ENCODE measurements at places on chromosomes 3 and 15.

DNA sequence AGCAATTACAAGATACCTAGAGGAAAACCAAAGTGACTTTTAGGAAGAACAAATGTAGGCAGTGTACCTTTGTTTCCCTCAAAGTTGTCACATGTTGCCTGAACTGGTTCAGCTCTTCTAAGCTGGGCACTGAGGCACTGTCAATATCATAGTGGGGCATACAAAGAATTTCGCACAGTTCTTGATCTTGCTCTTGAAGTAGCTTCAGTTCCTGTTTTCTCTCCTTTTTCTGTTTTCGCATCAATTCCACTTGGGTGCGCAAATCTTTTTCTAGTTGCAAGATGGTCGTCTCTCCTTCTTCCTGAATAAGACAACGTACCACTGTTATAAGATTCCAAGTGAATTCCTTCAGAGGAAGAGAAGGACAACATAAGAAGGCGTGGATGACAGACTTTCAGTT is 12.7 kb downstream of the PRC1 start:
- no peak for DNase-seq

DNA sequence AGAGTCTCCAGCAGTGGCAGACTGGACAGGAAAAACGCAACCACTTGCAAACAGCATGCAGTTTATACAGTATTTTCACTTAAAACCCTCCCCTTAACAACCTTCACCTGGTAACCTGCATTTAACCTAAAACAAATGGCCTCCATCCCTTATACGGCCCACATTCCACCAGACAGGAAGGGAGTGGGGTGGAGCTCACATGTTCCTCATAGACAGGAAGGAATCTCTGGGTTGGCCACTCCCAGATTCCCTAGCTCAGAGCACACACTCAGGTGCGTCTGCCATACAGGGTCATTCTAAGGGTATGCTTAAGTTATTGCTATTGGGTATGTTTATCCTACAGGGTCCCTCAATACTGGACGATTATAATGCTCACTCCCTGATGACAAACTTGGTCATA is 16.8 kb upstream of the ABHD2 start:
- no peak for DNase-seq

DNA sequence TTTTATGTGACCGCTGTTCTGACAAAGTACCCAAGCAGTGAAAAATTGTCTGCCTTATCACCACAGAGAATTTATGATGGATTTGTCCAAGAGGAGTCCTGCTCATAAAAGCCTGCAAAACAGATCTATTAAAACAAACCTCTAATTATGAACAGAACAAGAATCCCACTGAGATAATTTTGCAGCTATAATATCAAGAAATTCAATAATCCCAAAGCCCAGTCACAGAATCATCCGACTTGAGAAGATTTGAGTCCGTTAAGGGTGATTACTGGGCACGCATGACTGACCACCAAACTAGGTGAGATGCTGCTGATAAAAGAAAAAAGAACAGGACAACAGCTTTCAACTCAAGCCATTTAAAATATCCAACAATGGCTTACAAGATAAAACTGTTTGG is 231.0 kb upstream of the WNT5A start:
- no peak for DNase-seq

- DNase-seq, result no peak
Observed at GRCh38 chr3:44962621-44963393, 13.2 kb downstream of the ZDHHC3 start.

GRCh38 chr3:39177708-39178332 is 14.6 kb downstream of the XIRP1 start:
- peak; percentile 94 for DNase-seq

DNA sequence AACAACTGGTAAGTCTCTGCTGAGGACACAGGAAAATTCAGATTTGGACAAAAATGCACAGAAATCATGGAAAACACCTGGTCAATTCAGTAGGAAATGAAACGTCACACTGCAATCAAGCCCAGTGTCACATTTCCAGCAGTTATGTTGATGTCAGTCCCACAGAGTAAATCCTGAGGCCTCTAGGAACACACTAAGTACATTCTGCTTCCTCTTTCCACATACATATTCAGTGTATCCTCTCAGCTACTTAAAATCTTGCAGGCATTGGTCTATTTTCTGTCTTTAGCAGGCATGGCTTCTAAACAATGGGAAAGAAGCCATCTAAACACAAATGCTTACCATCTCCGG is 207.8 kb downstream of the PLCL2 start:
- DNase-seq, result no peak

- DNase-seq, result no peak
Observed at GRCh38 chr15:46151786-46152185, 517.0 kb downstream of the SQOR start.

- DNase-seq, result no peak
Observed at GRCh38 chr3:197253238-197253947, 45.0 kb downstream of the DLG1 start.

DNA sequence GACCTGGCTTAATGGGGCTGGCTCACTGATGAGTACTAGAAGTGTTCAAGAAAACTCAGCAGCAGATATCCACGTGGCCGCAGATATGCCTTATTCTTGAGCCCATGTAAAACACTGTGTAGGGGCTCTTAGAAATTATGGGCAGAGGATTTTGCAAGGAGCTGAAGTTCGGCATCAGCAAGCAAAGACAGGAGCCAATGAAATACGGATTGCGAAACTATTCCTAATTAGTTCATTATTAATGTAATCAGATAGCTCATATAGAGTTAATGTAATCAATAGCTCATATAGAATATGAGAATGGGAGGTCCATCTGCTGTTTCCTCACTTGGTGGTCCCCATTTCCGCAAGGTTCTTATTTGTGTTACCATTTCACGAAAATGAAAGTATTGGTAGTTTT is 9.0 kb upstream of the GSK3B start:
- DNase-seq, result no peak

DNA sequence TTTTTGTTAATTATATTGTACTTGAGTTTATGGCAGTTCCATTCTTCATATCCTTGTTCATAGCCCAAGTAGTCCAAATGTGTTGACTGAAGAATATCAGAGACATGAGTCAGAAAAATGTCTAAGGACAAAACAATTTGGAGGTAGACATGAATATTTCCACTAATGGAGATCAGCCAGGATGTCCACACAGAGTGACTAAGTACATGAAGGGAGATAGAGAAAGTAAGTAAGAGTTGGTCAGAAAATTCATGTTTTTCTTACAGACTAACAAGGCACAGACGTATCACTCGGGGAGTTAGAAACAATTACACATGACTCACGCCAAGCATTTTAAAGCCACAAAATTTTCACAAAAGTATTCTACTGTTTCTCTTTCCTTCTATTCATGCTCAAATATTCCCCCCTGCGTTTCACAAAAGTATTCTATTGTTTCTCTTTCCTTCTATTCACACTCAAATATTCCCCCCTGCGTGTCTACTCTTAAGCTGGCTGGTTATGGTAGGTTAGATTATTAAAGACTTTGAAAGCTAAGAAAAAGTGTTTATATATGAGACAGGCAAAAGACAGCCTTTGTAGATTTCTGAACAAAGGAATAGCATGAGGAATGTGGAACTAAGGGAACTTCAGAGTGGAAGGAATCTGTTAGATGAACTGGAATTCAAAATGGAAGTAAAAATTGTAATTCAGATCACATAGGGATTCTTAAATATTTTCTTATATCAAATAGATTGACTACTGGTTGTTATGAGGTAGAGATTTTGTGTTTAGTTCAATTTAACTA is 648.7 kb upstream of the CCDC54 start:
- DNase-seq, result peak; percentile 73

DNA sequence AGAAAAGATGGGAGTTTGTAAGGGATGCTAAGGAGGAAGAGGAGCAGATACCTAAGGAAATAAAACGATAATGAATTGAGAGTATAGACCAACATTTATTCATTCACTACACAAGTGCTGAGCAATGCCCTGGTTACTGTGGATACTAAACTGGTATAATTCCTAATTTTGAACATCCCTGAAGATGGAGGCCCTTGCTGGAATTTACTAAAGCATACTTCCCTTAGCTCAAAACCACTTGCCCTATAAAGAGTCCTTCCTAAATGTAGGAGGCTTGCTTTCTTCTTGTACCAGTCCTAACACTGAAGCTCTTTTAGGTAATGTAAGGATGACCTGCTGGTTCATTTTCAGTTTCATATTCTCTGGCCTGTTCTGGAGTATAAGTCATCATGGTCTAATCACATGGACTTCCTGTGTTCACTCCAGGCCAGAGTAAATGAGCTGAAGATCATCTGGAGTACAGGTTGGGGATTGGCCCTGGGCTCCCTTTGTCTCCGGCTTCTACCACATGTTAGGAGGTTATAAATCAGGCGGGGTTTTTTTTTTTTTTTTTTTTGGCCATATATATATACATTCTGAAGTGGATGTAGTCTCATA is 40.1 kb upstream of the MTMR10 start:
- DNase-seq, result no peak

DNA sequence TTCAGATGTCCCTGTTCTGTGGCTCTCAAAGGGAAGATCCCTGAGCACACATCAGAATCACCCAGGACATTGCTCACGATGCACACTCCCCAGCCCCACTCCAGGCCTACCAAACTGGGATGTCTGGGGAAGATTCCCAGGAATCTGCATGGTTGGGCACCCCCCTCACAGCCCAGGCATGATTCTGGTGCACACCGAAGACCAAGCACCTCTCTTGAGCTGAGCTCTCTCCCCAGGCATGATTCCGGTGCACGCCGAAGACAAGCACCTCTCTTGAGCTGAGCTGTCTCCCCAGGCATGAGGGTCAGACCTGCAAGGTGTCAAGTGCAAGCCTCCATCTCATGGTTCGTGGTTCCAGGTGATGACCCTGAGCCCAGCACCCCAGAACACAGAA is 112.2 kb upstream of the MEF2A start:
- DNase-seq, result no peak

- no peak for DNase-seq
Observed at GRCh38 chr3:169344465-169344864, 319.0 kb downstream of the MECOM start.

DNA sequence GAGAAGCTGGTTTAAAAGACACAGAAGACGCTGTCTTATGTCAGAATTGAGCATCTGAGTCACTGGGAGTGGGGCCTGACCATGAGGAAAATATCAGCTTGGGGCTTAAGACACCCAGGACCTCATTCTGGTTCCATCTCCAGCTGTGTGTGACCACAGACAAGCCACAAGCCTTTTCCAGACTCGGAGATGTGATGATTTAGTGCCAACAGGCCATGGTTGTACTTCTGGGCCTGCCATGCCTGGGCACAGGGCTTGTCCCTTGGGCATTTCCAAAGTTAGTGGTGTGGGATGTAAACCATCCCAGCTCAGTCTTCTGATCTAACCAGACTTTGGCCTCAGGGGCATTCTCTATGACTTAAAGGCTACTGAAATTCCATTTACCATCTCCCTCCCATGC is 269.8 kb downstream of the RYR3 start:
- no peak for DNase-seq

GRCh38 chr3:149274220-149274619 is 52.6 kb upstream of the CP start:
- no peak for DNase-seq

DNA sequence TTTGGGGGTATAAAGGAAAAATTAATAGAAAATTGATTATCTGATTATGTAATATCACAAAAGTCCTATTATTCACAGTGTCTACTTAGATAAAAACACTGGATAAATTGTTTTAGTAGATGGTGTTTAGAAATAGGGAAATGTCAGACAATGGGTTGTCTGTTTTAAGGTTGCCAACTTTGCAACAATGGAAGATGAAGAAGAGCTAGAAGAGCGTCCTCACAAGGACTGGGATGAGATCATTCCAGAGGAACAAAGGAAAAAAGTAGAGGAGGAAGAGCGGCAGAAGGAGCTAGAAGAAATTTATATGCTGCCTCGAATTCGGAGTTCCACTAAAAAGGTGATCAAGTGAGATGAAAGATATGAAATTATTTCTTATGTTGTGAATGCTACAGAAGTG is 84.0 kb downstream of the CHD2 start:
- DNase-seq, result no peak

DNA sequence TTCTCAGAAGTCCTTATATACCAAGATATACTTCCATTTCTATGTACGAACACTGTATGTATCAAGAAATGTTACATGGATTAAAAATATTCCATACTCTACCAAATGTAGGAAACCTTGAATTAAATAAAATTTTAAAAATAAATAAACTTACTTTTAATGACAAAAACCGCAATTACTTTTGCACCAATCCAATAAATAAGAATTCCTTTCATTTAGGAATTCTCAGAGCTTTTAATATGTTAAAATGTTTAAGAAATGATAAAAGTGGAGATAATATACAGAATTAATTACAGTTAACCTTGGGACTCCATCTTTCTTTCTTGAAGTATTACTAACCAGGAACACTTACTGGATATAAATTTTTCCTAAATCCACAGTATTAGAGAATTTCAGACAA is 272.7 kb downstream of the CNTN6 start:
- no peak for DNase-seq

- DNase-seq, result no peak
Observed at GRCh38 chr15:95146481-95146880, 915.1 kb downstream of the MCTP2 start.

GRCh38 chr15:62983956-62984355 is 58.6 kb upstream of the TPM1 start:
- DNase-seq, result no peak

GRCh38 chr3:21561472-21561871 is 189.5 kb downstream of the ZNF385D start:
- no peak for DNase-seq

- no peak for DNase-seq
Observed at GRCh38 chr3:52173101-52173500, 18.9 kb upstream of the POC1A start.

DNA sequence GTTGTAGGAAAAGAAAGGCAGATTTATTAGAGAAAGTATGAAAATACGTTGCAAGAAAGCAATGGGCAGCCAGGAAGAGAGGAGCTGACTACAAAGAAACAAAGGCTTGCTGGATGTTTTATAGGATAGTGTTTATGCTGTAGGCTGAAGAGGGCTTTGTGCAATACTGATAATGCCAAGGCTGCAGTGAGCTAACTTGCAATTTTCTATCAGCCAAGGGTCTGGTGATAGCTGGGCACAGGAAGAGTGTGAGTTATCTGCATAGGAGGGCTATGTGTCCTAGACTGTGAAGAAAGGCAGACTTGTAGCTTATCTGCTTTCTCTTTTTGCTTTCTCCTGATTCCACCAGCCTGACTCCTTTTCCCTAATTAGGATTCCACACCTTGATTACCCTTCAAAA is 51.3 kb upstream of the OSBPL11 start:
- no peak for DNase-seq

GRCh38 chr3:155342344-155342743 is 48.9 kb upstream of the STRIT1 start:
- no peak for DNase-seq

DNA sequence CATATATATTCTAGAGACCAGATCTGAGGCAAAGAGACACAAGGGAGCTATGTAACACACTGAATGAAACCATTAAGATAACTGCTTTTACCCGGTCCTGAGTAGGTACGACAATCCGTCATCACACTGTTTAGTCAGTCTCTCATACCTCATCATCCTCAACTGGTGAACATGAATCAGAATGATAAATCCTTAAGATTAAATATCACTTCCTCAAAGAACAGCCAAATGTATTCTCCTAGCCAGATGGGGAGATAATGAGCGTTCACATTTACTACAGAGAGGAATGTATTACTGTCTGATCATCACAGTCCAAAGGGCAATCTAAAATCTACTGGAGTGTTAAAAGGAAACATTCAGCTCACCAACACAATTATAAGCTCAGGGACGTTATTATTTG is 319.4 kb upstream of the STAC start:
- DNase-seq, result no peak

GRCh38 chr3:171598990-171599389 is 138.8 kb upstream of the TNIK start:
- no peak for DNase-seq

Measured in GM03348 (cell line).